Aorta (tissue), 5 donors: ENCODE measurements at places on chromosomes 4 and X. TPM values are rescaled to one million over a fixed set of nuclear protein-coding genes. Genes with fewer than 3 reads are reported as not detected.

- DNase-seq: no peak
- H3K27me3 ChIP-seq: no peaks in the 10 kb centered on the region
- no peaks in the 10 kb centered on the region for H3K36me3 ChIP-seq
- H3K4me1 ChIP-seq: no peaks in the 10 kb centered on the region
- H3K4me3 ChIP-seq: no peak overlapping the region
- no peak overlapping the region for H3K27ac ChIP-seq
Observed at GRCh38 chr4:29717287-29718057, 1002.7 kb upstream of the PCDH7 start.

- DNase-seq: peak; percentile 55
- H3K36me3 ChIP-seq: no peaks in the 10 kb centered on the region
- H3K27me3 ChIP-seq: no peaks in the 10 kb centered on the region
- H3K27ac ChIP-seq: no peak within 1 kb of the TSS
Observed at GRCh38 chr4:41256740-41257256, at the start of gene UCHL1. TSS of gene UCHL1 (plus strand) at chr4:41256928. CDS start at chr4:41256977, 49 bp downstream.

GRCh38 chr4:31349907-31350306 is 629.7 kb downstream of the PCDH7 start:
- H3K4me3 ChIP-seq: no peak overlapping the region
- DNase-seq: no peak
- no peaks in the 10 kb centered on the region for H3K36me3 ChIP-seq
- H3K27ac ChIP-seq: no peak overlapping the region

- no peaks in the 10 kb centered on the region for H3K36me3 ChIP-seq
- H3K27me3 ChIP-seq: no peaks in the 10 kb centered on the region
- H3K4me1 ChIP-seq: no peaks in the 10 kb centered on the region
- no peak overlapping the region for H3K4me3 ChIP-seq
Observed at GRCh38 chr4:9384126-9384525, 21.2 kb downstream of the USP17L30 start.

- DNase-seq: no peak
- H3K27me3 ChIP-seq: no peaks in the 10 kb centered on the region
- H3K4me1 ChIP-seq: no peaks in the 10 kb centered on the region
Observed at GRCh38 chr4:18203966-18204365, 182.4 kb upstream of the LCORL start.

- no peak overlapping the region for H3K27ac ChIP-seq
- DNase-seq: no peak
- no peaks in the 10 kb centered on the region for H3K4me1 ChIP-seq
- no peaks in the 10 kb centered on the region for H3K27me3 ChIP-seq
Observed at GRCh38 chr4:136863756-136864155, 668.5 kb downstream of the PCDH18 start.

DNA sequence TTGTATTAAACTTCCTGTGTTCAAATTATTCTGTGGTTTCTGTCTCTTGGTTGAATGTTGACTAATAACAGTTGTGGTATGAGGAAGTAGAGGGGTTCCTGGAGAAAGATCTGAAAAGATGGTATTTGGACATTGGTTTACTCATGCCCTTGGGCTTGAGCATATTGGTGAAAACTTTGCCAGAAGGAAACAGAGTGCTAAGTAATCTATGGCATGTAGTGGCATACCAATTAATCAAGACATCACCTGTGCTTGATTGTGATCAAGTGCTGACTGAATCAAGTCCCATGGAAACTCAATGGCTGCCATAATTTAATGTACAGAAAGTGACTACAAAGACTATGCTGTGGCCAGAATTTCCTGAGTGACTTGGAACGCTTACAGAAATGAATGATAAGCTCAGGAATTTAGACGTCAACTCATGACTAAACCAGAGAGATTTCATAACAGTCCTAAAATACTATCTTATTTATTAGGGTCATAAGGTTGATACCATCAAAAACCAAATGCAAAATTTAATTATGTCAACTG is 2062.9 kb downstream of the ARAP2 start:
- DNase-seq: no peak
- H3K36me3 ChIP-seq: no peaks in the 10 kb centered on the region
- H3K4me1 ChIP-seq: no peaks in the 10 kb centered on the region
- H3K27ac ChIP-seq: no peak overlapping the region

DNA sequence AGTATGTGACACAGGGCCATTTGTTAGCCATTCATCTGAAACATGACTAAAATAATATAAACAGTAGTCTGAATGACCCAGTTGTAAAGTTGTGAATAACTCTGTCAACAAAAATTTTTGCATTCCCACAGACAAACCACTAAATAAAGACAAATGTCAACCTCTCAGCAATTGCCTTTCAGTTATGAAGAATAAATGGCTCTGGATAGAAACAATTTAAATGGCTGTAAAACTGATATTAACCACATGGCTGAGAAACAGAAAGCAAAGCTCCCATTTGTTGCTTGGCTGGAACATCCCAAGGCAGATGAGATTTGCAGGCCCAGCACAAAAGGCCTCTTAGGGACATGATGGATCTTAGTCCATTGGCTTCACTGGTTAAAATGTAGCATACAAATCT is 296.3 kb downstream of the GALNTL6 start:
- H3K4me3 ChIP-seq: no peak overlapping the region
- no peak overlapping the region for H3K27ac ChIP-seq

DNA sequence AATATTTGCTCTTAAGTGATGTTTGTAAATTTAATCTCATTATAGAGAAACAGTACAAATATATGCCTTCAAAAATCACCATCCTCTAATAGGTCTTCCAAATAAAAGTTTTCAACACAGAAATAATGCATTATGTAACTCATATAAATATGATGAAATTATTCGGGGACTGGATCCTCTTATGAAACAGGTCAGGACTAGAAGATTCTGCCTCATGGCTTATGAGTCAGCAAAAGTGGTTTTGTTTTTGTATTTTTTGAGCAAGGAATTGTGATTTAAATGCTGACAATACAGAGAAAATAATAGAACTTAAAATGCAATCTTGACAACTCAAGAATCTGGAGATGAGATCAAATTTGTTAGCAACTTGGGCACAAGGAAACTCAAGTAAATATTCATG is 179.7 kb upstream of the NDP start:
- no peaks in the 10 kb centered on the region for H3K36me3 ChIP-seq
- H3K27ac ChIP-seq: no peak overlapping the region
- DNase-seq: no peak
- no peaks in the 10 kb centered on the region for H3K27me3 ChIP-seq

- no peak for DNase-seq
- H3K4me3 ChIP-seq: no peak overlapping the region
- no peaks in the 10 kb centered on the region for H3K4me1 ChIP-seq
- H3K27ac ChIP-seq: no peak overlapping the region
Observed at GRCh38 chr4:111761531-111761930, 383.7 kb upstream of the FAM241A start.

DNA sequence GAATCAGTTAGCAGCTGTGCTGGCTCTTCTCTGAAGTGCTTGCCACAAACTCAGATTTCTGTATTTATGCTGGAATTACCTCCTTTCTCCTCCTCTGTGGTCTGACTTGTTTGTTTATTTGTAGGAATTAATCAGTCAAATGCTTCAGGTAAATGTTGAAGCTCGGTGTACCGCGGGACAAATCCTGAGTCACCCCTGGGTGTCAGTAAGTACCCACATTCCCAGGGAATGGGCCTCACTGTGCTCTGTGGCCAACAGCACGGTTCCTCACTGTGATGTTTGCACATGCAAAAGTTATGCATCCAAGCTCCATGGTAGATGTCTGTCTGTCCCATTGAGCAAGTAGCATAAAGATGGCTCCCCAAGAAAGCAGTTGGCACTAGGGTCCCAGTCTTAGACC is 169.9 kb downstream of the DCLK2 start:
- H3K36me3 ChIP-seq: no peaks in the 10 kb centered on the region
- no peaks in the 10 kb centered on the region for H3K4me1 ChIP-seq
- no peak overlapping the region for H3K4me3 ChIP-seq
- no peak for DNase-seq
- H3K27ac ChIP-seq: no peak overlapping the region
- no peaks in the 10 kb centered on the region for H3K27me3 ChIP-seq

DNA sequence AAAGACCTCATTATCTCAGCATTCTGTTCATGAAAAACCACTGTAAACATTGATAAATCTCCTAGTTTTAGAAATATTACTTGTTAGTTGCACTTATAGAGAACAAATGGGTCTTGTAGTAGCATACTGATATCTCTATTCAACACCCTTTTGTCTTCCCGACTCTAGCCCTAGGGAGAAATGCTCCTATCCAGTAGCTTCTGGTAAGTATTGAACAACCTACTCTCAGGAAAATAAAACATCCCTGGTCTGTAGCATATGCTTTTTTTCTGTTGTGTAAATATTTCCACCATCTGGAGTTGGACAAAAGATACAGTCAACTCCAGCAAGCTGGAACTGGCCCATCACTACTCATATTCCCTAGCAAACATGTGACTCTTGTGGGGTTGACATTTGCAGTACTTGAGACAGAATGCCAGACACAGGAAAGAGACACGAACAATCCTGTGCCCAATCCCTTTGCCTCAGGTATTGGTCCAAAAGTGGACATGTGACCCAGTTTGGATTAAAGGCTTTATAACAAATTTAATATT is 188.2 kb downstream of the GC start:
- H3K27me3 ChIP-seq: no peaks in the 10 kb centered on the region
- no peak overlapping the region for H3K4me3 ChIP-seq
- H3K4me1 ChIP-seq: no peaks in the 10 kb centered on the region
- H3K27ac ChIP-seq: no peak overlapping the region

DNA sequence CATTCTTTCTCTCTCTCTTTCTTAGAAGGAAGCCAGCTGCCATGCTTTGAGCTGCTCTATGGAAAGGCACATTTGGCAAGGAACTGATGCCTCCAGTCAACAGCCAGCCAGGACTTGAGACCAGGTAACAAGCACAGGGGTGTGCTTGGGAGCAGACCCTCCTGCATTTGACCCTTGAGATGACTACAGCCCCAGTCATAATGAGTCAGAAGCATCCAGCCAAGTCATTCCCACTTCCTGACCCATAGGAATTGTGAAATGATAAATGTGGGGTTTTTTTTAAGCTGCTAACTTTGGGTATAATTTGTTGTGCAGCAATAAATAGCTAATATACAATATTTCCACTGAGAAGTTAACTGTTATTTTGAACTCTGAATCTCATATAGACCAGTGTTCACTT is 446.9 kb downstream of the GRXCR1 start:
- H3K27me3 ChIP-seq: no peaks in the 10 kb centered on the region
- H3K36me3 ChIP-seq: no peaks in the 10 kb centered on the region
- no peak overlapping the region for H3K27ac ChIP-seq

GRCh38 chr4:14575289-14575688 is 427.0 kb upstream of the CPEB2 start:
- no peaks in the 10 kb centered on the region for H3K27me3 ChIP-seq
- no peak overlapping the region for H3K4me3 ChIP-seq
- H3K27ac ChIP-seq: no peak overlapping the region

DNA sequence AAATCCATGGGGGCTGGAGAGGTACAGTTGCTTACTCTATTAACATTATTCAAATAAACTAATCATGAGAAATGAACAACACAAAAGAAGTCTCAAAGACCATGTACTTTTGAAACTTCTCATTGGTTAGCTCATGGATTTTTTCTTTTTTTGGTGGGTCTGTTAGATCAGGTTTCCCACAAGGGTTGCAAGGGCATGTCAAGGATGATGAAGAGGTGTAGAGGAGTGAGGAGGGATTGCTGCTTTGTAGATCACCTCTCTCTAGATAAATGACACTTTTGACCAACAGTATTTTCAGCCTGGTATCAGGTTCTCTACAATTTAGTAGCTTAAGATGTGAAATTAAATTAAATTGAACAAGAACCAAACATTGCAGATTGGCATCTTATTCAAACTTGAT is 417.9 kb upstream of the AGA start:
- no peak overlapping the region for H3K4me3 ChIP-seq
- DNase-seq: no peak
- H3K27ac ChIP-seq: no peak overlapping the region
- H3K36me3 ChIP-seq: no peaks in the 10 kb centered on the region
- no peaks in the 10 kb centered on the region for H3K27me3 ChIP-seq
- no peaks in the 10 kb centered on the region for H3K4me1 ChIP-seq

- DNase-seq: no peak
- H3K36me3 ChIP-seq: no peaks in the 10 kb centered on the region
- H3K4me3 ChIP-seq: no peak overlapping the region
- no peaks in the 10 kb centered on the region for H3K4me1 ChIP-seq
- no peaks in the 10 kb centered on the region for H3K27me3 ChIP-seq
- no peak overlapping the region for H3K27ac ChIP-seq
Observed at GRCh38 chr4:62130230-62130629, 930.1 kb downstream of the ADGRL3 start.

DNA sequence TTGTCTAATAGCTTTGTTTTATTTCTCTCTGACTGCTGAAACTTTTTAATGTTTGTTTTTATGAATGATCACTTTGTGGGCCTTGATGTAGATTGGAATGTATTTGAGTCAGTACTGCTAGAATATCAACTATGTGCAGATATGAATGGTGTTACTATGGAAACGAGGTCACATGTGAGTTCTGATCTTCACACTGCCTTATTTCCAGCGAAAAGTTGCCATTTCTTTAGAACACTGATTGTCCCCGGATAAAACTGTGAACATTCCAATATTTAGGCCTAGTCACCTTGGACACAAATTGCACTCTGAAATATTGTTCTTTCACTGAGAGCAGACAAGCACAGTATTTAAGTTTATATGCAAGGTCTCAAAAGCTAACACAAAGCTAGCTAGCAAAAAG is 27.2 kb upstream of the MAGED1 start:
- no peak for DNase-seq
- no peak overlapping the region for H3K4me3 ChIP-seq
- no peaks in the 10 kb centered on the region for H3K4me1 ChIP-seq
- H3K27me3 ChIP-seq: no peaks in the 10 kb centered on the region
- H3K36me3 ChIP-seq: no peaks in the 10 kb centered on the region
- no peak overlapping the region for H3K27ac ChIP-seq

DNA sequence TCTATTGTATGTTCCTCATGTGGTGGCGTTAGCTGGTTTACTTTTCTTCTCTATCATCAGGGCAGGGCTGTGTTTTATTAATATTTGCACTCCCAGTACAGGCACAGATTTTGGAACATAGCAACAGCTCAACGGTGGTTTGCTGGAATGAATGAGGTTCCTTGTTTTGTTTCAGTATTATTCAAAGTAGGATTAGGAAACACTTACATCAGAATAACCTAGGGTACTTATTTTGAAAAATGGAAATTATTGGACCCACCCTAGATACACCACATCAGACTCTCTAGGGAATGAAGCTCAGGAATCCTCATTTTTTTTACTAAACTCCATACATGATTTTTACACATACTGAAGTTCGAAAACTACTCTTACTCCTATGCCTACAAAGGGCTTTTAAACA is 108.8 kb upstream of the ENPEP start:
- no peak for DNase-seq
- no peaks in the 10 kb centered on the region for H3K36me3 ChIP-seq
- H3K4me3 ChIP-seq: no peak overlapping the region

Gene TRPC3
- 1.3 TPM for total RNA-seq

Gene ABCG2
- 3.5 TPM for total RNA-seq

Gene DOCK11
- total RNA-seq: 44.6 TPM

Gene UGT2A1
- not detected for total RNA-seq

Gene ANXA10
- not detected for total RNA-seq

Gene TET2
- total RNA-seq: 40.3 TPM

Gene SATL1
- total RNA-seq: not detected

Gene ERAS
- not detected for total RNA-seq

Gene ADRA2C
- total RNA-seq: 72.2 TPM

Gene APLN
- total RNA-seq: 11.0 TPM

Gene UNC5C
- 11.2 TPM for total RNA-seq

Gene HTATSF1
- total RNA-seq: 28.1 TPM

Gene ZNF330
- 43.7 TPM for total RNA-seq
